Anterior cingulate cortex (tissue), 58 donors: ENCODE measurements at places on chromosomes 1 and 21.
A peak's percentile ranks its signal among the peaks of the same experiment; 100 is the strongest.

GRCh38 chr1:37478451-37478881 lies 4.1 kb downstream of the ZC3H12A start:
- DNase-seq = no peak

- DNase-seq = no peak
Observed at GRCh38 chr1:14741532-14741931, 143.0 kb downstream of the KAZN start.

GRCh38 chr1:227542153-227543120 lies 20.9 kb upstream of the ZNF678 start:
- DNase-seq = peak; percentile 64

GRCh38 chr1:64677532-64677931 lies 67.3 kb upstream of the RAVER2 start:
- DNase-seq = no peak

DNA sequence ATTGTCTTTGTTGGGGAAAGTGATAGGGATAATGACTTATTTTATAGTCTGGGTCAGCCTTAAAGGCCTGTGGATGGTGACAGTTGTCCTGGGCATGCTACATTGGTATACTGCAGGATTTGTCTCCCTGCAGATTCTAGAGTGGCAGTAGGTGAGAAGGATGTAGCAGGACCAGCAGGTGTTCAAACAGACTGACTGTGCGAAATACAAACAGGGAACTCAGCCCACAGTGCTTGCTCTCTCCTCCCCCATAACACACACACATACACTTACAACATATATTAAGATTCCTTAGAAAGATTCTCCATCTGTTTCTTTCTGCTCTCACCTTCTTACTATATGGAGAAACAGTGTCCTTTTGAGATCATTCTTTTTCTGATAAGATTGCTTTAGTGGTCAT lies 6.9 kb downstream of the PDE4B start:
- DNase-seq = no peak
